ENCODE measurements at places on chromosomes 12 and 14. TPM values are rescaled to one million over a fixed set of nuclear protein-coding genes. Genes with fewer than 3 reads are reported as not detected.

DNA sequence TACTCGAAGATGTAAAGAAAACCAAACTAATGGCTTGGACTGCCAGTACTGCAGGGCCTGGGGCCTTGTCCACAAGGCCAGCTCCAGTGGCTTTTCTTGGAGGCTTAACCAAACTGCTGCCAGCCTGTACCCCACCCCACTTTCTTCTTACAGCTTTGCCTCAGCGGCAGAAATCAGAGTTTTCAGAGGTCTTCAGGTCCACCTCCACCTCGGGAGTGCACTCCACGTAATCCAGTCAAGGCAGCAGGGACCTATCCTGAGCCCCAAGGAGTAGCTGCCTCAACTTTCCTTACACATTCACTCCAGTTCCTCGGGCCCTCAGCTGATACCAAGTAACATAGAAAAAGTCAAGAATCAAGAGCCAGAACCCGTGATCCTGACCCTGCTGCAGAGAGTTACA, 19.6 kb downstream of the PRMT8 start:
- DNase-seq, result no peak

DNA sequence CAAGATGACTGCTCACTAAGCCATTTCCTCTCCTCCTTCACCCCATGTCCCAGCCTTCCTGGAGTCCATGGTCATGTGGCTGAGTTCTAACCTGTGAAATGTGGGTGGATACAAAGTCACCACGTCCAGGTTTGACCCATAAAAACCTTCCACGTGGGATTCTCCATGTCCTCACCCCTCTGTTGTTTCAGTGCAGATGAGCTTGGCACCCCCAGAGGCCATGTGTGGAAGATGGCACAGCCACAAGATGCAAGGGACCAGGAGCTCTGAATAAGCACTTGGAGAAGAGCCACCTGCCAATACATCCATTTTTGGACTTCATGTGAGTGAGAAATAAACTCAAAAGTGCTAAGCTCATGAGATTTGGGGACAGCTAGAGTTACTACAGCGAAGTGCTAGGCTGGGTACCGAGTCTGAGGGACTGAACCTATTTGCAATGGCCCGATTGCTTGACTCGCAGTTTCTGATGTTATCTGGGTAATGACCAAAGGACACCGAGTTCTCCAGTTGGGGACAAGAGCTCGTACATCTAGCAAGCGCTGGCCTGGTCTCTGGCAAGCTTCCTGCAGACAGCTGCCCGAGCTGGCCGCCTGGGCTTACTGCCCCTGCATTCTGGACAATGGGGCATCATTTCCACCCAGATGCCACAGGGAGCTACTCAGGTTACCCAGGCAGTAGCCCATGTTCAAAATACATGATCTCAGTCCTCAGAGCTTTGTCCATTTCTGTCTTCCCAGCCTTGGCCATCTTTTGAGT, 7.7 kb upstream of the SLC24A4 start:
- DNase-seq, result no peak

The SVOP gene
- 0.07 TPM for total RNA-seq

- DNase-seq, result no peak
These were observed 29.1 kb upstream of the HDAC7 start for GRCh38 chr12:47848853-47849252.

The PLBD2 gene
- total RNA-seq, result 11.7 TPM

GRCh38 chr12:131738196-131738595, 27.3 kb downstream of the SFSWAP start:
- DNase-seq, result no peak

DNA sequence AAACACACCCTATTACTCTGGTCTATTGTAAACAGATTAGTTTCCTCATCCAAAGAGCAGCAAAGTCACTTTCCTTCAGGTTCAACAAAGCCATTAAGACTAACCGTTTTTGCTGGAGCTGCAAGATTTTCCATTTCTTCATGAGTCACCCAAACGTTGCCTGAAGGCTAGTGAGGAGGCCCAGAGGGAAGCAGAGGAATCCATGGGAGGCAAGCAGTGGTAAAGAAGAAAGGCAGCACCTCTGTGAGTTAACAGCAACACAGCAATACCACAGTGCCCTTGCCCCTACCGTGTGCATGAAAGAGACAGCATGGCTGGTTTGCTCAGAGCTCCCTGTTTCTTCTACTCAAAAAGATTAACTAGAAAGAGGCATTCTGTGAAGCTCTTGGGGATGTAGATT, 206.3 kb downstream of the ACSS3 start:
- DNase-seq, result peak; percentile 59
